ENCODE measurements at places on chromosomes 7 and 10.
A peak's percentile ranks its signal among the peaks of the same experiment; 100 is the strongest.

- DNase-seq = no peak
Measured at GRCh38 chr7:142112086-142112485, 568 bp downstream of the MGAM2 start.

- DNase-seq = no peak
Measured at GRCh38 chr7:8923164-8923806, 489.9 kb downstream of the NXPH1 start.

DNA sequence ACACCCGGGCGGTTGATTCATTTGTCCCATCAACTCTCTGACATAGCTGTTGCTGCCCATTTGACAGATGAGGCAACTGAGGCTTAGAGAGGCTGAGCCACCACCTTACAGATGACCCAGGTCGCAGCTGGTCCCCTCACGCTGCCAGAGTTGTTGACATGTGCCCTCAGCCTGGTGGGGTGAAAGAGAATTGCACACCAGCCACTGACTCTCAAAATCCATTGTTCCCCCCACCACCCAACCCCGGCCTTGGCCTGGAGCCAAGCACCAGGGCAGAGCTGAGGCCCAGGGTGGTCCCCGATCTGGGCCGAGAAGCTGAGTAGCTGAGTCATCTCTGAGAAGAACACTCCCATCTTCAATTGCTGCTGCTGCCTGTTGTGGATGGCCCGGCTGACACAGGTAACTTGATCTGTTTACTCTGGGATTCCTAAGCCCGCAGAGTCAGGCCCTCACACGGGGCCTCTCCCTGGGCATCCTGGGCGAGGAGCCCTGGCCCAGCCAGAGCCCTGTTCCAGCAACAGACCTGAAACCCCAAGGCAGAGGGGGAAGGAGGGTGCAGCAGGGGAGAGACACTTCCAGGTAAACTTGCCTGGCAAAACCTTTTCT is 27.5 kb downstream of the PVRIG start:
- no peak for DNase-seq

DNA sequence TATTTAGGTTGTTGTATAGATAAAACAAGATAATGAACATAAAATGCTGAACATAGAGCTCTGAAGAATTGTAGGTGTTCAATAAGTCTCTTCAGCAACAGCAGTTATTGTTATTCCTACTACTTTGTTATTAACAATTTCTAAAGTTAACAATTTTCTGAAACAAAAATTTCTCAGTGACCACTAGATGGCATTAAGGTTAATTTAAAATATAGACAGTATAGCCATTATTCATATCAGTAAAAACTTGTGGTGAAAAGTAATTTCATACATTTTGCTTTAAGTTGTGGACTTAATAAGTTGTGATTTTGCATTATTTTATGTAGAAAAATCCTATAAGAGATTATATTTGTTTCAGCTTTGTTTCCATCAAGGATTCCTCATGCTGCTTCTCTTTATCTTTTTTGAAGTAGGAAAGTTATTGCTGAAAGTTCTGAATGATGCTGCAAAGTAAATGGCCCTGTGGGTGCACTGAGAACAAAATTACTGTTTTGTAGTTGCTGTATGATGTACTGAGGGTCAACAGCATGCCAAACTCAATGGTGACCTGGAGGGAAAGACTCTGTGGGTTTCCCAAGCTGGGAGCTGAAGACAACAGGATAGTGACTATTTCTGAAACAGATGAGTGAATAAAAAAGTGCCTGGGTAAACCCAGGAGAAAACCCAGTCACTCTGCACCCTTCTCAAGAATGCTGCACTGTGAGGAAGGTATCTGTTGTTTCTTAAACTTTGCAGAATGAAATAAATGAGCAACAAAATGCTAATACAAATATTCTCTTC is 253.6 kb downstream of the KIF20B start:
- DNase-seq = no peak

DNA sequence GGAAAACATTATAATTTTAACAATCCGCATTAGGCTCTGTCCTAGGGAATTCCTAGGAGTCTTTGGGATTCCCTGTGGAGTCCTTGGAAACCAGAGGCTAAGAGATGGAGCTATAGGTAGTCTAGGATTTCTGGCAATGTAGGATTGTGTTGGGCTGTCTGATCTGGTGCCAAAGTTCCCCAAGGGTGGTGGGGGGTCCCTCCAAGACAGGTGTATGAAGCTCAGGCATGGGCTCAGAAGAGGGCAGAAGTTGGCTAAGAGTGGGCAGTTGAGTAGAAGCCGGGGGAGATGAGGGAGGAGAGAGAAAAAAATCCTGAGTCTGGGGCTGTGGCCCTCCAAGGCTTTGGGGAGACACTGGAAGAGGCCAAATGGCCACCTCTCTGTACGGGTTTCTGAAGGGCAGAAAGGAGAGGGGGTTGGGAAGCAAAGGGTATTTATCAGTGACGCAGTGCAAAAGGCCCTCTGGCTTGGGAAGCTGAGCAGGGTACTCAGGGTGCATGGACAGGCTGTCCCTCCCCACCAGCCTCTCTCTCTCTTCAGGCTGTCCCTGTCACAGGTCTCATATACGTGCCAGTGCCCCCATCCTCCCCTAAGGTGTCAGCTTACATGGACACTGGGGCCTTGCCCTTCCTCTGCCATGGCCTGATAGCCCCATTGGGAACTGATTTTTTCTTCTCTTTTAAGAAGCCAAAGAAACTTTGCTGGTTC is 929 bp downstream of the HOXA6 start:
- no peak for DNase-seq

- no peak for DNase-seq
Measured at GRCh38 chr10:14241196-14241595, 89.5 kb downstream of the FRMD4A start.

DNA sequence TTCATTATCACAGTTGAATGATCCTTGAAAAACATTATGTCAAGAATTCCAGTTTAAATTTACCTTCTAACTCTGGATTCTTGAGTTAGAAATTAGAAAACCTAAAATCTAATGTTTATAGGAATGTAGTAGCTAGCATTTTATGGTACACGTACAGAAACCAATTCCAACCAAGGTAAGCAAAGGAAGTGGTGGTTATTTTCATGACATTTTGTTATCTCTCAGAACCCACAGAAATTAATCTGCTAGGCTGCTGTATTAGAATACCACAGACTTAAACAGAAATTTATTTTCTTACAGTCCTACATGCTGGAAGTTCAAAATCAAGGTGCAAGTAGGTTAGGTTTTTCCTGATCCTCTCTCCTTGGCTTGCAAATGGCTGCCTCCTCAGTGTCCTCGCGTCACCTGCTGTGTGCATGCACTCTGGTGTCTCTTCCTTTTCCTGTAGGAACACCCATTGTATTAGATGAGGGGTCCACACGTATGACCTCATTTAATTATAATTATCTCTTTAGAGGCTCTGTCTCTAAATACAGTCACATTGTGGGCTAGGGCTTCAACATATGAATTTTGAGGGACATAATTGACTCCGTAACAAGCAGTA is 8.5 kb upstream of the CSTF2T start:
- DNase-seq = no peak

GRCh38 chr7:35874886-35875285 is 74.0 kb downstream of the SEPTIN7 start:
- DNase-seq = no peak

DNA sequence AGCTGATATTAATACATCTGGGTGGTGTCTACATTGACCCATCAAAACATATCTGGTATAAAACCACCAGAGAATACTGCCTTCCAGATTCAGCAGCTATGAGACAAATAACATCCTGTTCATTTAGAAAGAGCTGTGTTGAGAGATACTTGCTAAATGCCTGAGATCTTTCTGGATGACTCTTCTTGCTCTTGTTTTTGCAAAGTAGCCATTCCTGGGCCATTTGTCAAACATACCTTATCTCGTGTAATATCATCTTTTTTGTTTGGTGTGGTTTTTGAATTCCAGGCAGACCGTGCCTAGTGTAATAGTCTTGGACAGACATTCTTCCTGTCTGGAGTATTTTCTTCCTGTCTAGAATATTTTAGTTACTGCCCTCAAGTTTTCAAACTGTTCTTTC is 74.7 kb upstream of the PRR15 start:
- DNase-seq = no peak

GRCh38 chr7:24864214-24864817 is 107.1 kb upstream of the GSDME start:
- DNase-seq = no peak

DNA sequence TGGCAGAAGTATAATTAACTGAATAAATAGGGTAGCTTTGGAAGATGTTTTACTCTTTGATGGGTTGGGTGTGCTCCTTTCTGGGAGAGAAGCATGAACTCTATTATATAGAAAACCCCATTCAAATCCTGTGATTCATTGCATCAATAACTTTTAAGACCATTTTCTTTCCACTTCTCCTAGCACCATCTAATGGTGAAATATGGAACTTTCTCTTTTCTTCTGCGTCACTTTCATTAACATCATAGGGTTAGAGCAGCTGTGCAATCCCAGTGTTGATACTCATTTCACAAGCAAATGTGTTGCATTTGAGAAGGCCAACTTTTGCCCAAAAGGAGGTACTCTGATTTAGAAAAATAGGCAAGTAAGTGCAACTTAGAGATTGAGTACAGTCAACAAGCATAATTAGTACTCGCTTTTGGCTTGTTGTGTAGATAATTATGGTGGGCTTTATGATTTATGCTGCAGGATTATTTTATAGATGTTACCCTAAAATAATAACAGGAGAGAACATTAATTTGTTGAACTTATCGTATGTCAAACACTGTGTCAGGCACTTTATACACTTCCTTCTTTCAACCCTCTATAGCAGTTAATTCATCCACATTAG is 92.9 kb downstream of the CPED1 start:
- DNase-seq = peak; percentile 69

DNA sequence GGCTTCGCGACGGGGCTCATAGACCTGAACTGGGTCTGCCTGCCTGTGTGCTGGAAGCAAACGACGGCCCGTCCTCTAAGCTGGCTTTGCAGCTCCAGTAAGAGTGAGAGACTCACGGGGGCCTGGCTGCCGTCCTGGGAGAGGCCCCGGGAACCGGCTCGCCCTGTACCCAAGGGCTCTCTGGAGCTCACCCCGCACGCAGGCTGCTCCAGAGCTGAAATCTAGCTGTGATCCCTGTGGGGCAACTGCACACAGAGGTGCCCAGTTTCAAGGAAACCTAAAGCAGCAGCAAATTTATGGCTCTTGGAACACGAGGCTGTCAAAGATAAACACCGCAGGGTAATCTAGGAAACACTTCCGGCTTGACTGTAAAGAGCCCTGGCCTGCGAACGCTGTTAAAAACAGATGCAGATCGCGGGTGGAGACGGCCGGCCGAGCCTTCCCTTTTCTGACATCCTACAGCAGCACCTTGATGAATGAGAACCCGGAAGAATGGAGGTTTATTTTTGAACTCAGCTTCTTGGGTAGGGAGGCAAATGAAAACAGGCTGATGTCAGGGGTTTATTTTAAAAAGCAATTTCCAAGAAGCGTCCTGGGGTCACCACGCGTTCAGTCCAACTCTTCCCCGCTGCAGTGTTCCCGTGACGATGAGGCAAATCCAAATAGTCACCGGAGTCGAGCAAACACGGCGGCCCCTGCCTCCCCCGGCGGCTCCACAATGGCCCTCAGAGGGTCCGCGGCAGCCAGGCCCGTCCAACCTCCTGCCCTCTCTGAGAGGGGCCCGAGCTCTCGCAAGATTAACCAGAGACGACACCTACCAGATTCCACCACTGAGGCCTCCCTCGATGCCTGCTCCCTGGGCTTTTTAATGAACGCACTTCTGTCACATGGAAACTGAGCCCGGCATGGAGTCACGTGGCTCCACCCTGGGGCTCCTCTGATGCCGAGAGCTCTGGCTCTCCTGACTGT is 29.6 kb downstream of the AMZ1 start:
- no peak for DNase-seq

GRCh38 chr10:124043310-124044142 is 49.9 kb downstream of the CHST15 start:
- DNase-seq = no peak

DNA sequence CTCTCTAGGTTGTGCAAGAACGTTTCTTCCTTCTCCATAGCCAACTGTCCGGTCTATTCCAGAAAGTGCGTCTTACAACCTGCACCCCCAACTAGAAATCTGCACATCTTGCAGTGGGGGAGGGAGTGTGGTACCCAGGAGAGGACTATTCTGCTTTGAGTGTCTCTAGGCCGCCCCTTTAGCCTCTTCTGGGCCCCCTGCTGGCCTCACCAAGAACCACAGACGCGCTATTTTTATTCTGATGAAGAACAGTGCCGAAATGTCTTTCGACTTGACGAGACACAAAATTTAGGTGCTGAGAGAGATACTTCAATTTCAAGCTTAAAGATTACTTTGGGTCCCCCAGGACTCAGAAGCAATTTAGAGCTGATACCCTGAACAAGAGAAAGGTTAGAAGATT is 1.0 kb downstream of the CNPY1 start:
- no peak for DNase-seq

- DNase-seq = no peak
Measured at GRCh38 chr7:7505915-7506314, 29.8 kb downstream of the COL28A1 start.

DNA sequence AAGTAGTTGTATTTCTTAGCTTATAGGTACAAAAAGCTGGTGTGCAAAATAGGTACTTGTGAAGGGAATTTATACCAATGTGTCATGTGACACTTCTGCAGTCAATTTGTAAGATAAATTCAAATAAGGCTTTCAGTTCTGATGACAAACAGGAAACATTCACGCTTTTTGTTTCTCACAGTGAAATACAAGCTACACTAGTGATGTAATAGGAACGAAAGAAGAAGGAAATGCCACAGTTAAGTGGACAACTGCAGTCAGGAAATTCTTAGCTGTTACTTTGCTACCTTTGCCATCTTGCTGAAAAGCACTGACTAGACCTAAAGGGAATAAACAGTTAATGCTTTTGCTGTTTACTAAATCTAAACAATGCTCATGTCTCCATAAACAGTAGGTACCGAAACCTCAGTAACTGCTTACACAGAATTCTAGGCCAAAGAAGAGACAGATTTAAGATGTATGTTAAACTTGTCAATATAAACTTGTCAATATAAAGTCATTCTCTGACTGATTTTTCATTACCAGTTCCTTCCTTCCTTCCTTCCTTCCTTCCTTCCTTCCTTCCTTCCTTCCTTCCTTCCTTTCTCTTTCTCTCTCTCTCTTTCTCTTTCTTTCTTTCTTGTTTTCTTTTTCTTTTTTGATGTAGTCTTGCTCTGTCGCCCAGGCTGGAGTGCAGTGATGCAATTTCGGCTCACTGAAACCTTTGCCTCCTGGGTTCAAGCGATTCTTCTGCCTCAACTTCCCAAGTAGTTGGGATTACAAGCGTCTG is 10.1 kb downstream of the OTUD1 start:
- DNase-seq = peak; percentile 19

GRCh38 chr7:158329686-158330085 is 257.9 kb downstream of the PTPRN2 start:
- DNase-seq = no peak
